Heart left ventricle (tissue), 16 donors: ENCODE measurements at places on chromosomes 11 and 22. TPM values are rescaled to one million over a fixed set of nuclear protein-coding genes. Genes with fewer than 3 reads are reported as not detected.

Gene CRYBA4
- not detected for polyA plus RNA-seq

DNA sequence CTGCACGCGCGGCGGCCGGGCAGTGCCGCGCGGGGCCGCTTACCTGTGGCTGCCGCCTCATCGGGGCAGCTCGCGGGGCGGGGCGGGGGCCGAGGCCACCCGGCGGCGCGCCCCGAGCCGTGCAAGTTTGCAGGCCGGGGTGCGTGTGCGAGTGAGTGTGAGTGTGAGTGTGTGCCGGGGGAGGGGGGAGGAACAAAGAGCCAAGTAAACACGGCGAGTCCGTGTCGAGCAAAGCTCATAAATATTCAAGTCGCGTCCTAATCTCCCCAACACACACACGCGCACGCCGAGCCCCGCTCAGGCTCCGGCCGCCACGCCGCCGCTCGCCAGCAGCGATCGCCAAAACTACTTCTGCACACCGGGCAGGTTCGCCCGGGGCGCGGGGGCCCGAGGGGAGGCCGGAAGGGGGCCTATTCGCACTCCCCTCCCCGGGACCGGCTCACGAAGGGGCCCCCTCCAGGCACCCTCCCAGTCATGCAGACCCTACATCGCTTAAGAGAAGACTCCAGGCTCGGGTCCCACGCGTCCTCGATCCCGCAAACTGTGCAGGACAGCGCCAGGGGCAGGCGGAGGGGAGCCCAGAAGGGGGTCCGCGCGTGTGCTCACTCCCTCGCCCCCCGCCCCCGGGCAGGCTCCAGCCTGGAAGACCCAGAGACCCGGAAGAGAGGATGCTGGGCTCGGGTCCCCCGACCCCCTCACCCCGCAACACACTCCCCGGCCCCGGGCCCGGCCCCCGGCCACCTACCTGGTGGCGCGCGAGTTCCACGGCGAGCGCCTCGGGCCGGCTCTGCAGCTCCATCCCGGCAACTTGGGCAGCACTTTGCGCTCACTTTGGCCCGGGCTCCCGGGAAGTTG, 827 bp downstream of the PHF21B start:
- H3K4me3 ChIP-seq = peak overlapping the region; percentile 66
- peaks cover 26% of the 10 kb centered on the region for H3K4me1 ChIP-seq
- no peak overlapping the region for H3K27ac ChIP-seq
- no peaks in the 10 kb centered on the region for H3K36me3 ChIP-seq
- no peak for DNase-seq
- peaks cover 42% of the 10 kb centered on the region for H3K27me3 ChIP-seq

Gene SYT12
- polyA plus RNA-seq = 0.82 TPM

GRCh38 chr22:49364398-49364797, 463.3 kb downstream of the BRD1 start:
- H3K27ac ChIP-seq = no peak overlapping the region
- H3K4me1 ChIP-seq = no peaks in the 10 kb centered on the region
- DNase-seq = no peak
- H3K27me3 ChIP-seq = peaks cover 10% of the 10 kb centered on the region
- H3K36me3 ChIP-seq = no peaks in the 10 kb centered on the region

GRCh38 chr11:77379253-77379652, 77.8 kb upstream of the GDPD4 start:
- H3K4me3 ChIP-seq = no peak overlapping the region
- no peaks in the 10 kb centered on the region for H3K27me3 ChIP-seq
- DNase-seq = no peak
- no peak overlapping the region for H3K27ac ChIP-seq
- H3K36me3 ChIP-seq = no peaks in the 10 kb centered on the region
- H3K4me1 ChIP-seq = no peaks in the 10 kb centered on the region

GRCh38 chr11:109426442-109427240, 4.7 kb downstream of the C11orf87 start:
- H3K27me3 ChIP-seq = peaks cover 20% of the 10 kb centered on the region
- no peak overlapping the region for H3K4me3 ChIP-seq
- no peak for DNase-seq
- H3K4me1 ChIP-seq = peaks cover 22% of the 10 kb centered on the region
- no peak overlapping the region for H3K27ac ChIP-seq

DNA sequence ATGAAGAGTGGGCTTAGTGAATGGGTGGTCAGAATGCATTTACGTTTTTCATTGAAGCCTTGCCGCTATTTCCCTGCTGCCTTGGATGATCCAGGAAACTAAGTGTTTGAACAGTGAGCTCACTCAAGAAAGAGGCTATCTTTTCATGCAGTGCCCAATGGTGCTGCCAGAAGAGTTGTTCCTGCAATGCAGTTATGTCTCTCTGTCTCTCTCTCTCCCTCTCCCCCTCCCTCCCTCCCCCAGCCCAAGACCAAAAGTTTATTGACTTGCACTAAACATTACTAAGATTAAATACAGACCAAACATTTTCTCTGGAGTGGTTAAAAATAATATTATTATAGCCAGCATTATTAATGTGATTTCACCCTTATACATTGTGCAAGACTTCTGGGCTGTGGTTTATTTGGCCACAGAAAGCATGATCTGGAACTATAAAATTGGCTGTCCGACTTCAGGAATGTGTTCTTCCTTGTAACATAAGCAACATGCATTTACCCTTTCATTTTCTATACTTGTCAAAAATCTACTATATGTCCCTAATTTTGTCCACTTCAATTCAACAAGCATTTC, 6.6 kb upstream of the FUT4 start:
- H3K36me3 ChIP-seq = no peaks in the 10 kb centered on the region
- H3K27ac ChIP-seq = no peak overlapping the region
- no peak for DNase-seq
- H3K27me3 ChIP-seq = no peaks in the 10 kb centered on the region
- no peak overlapping the region for H3K4me3 ChIP-seq

DNA sequence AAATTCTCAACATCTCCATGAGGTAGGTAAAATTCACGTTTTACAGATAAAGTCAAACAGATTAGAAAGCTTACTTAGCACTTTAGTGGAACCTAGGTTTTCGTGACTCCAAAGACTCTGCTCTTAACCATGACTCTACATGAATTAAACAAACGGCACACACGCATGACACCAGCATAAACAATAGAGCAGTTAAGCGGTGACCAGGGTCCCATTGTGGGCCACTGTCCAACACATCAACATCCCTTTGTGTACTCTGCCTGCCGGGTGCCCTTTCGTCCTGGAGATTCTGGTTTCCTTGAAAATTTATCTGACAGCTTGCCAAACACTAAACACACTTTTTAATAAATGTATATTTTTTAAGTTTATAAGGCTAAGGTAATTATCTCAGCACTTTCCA, 941.7 kb downstream of the OPCML start:
- H3K27ac ChIP-seq = no peak overlapping the region
- H3K27me3 ChIP-seq = no peaks in the 10 kb centered on the region
- no peak for DNase-seq
- H3K4me1 ChIP-seq = no peaks in the 10 kb centered on the region
- no peaks in the 10 kb centered on the region for H3K36me3 ChIP-seq

DNA sequence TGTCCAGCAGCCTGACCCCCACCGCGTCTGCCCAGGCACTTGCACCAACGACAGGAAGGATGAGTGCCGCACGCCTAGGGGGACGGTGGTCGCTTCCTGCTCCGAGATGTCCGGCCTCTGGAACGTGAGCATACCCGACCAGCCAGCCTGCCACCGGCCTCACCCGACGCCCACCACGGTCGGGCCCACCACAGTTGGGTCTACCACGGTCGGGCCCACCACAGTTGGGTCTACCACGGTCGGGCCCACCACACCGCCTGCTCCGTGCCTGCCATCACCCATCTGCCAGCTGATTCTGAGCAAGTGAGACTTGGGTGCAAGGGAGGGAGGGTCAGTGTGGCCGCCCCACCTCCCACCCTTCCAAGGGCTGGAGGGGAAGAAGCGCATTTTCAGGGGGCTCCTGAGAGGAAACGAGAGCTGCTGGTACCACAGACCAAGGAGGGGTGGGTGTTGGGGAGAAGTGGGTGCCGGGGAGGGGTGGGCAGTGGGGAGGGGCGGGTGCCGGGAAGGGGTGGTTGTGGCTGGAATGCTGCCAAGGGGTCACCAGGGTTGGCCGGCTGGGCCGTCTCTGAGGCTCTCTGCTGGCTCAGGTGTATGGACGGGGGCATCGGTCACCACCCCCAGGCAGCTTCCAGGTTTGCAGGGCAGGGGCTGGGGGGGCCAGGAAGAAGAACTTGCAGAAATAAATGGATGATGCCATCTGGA, 27.7 kb upstream of the MUC5B start:
- peaks cover 13% of the 10 kb centered on the region for H3K27me3 ChIP-seq
- DNase-seq = no peak
- H3K27ac ChIP-seq = no peak overlapping the region
- no peaks in the 10 kb centered on the region for H3K36me3 ChIP-seq
- H3K4me1 ChIP-seq = no peaks in the 10 kb centered on the region

GRCh38 chr11:17403980-17404759, 15.7 kb upstream of the KCNJ11 start:
- no peak overlapping the region for H3K4me3 ChIP-seq
- no peaks in the 10 kb centered on the region for H3K27me3 ChIP-seq
- H3K27ac ChIP-seq = no peak overlapping the region
- peaks cover 22% of the 10 kb centered on the region for H3K4me1 ChIP-seq
- no peaks in the 10 kb centered on the region for H3K36me3 ChIP-seq

GRCh38 chr11:104853276-104853675, 45.0 kb downstream of the CASP12 start:
- no peak for DNase-seq
- H3K4me3 ChIP-seq = no peak overlapping the region
- no peaks in the 10 kb centered on the region for H3K27me3 ChIP-seq
- H3K36me3 ChIP-seq = no peaks in the 10 kb centered on the region

GRCh38 chr22:38289583-38290082, 16.8 kb upstream of the TMEM184B start:
- H3K36me3 ChIP-seq = peaks cover 16% of the 10 kb centered on the region
- DNase-seq = no peak
- no peak overlapping the region for H3K4me3 ChIP-seq
- peaks cover 16% of the 10 kb centered on the region for H3K4me1 ChIP-seq

Gene OR51A2
- not detected for polyA plus RNA-seq

Gene ELFN2
- 0.01 TPM for polyA plus RNA-seq

DNA sequence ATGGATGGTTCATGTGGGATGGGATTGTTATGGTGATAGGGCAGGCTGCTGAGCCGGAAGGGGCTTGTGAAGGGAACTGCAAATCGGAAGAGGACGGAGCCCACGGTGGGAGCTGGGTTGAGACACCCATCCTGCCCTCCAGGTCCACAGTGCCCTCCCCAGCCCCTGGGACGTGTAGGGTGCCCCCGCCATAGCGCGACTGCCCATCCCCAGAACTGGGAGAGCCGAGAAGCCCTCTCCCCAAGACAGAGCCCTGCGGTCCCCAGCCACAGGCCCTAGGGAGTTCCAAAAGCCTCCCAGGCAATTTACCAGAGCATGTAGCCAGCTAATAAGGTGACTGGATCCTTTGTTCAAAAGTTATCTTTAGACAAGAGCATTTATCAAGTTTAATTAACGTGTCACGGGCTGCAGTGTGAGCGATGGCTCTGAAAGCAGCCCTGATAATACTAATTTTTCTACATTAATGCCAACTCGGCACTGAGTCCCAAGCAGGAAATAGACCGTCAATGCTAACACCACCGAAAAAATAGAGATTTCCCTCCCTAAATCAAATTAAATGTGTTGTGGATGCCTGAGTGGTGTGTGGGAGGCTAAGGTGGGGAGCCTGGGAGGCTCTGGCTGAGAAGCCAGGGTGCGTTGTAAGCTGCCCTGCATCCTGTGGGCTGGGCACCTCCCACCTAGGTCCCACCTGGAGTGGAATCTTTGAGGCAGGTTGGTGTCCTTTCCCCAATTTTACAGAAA, 76.8 kb upstream of the RTL6 start:
- DNase-seq = no peak
- no peak overlapping the region for H3K4me3 ChIP-seq
- H3K4me1 ChIP-seq = peaks cover 6% of the 10 kb centered on the region

DNA sequence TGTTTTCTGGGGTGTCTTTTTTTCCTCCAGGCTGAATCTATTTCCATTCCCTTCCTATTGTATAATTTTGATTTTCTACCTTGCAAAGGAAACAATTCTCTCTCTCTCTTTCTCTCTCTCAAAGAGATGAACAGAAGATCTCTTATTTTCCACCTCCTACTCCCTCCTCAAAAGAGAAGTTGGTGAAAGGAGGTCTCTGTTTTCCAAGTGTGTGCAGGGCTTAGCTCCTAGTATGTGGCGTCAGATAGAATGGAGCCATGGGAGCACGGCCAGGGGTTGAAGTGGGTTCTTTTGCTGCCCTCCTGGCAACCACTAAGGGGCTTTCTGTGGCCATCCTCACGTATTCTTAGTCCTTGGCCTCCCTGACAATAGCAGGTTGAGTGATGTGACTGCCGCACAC, 480 bp downstream of the TRIM34 start:
- H3K27ac ChIP-seq = no peak overlapping the region
- H3K4me1 ChIP-seq = peaks cover 9% of the 10 kb centered on the region
- no peak for DNase-seq
- H3K36me3 ChIP-seq = no peaks in the 10 kb centered on the region

DNA sequence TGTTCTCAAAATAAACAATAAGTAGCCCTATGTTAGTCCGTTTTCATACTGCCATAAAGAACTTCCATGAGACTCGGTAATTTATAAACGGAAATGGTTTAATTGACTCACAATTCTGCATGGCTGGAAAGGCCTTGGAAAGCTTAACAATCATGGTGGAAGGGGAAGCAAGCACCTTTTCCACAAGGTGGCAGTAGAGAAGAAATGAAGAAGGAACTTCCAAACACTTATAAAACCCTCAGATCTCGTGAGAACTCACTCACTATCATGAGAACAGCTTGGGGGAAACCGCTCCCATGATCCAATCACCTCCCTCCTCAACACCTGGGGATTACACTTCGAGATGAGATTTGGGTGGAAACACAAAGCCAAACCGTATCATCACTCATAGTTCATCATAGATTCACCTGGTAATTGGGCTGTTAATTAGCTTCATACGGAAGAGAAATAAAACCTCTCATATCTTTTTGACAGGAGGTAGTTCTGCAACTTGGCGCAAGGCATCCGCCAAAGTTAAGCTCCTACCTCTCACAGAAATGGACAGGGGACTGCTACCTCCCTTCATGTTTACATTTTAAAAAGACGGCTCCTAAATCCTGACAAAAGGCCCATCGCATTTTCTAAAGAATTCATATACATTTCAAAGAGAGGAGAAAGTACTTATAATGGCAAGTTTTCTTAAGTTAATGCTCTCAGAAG, 49.0 kb downstream of the MUC15 start:
- no peak overlapping the region for H3K27ac ChIP-seq
- H3K36me3 ChIP-seq = no peaks in the 10 kb centered on the region
- H3K27me3 ChIP-seq = no peaks in the 10 kb centered on the region
- no peak overlapping the region for H3K4me3 ChIP-seq

DNA sequence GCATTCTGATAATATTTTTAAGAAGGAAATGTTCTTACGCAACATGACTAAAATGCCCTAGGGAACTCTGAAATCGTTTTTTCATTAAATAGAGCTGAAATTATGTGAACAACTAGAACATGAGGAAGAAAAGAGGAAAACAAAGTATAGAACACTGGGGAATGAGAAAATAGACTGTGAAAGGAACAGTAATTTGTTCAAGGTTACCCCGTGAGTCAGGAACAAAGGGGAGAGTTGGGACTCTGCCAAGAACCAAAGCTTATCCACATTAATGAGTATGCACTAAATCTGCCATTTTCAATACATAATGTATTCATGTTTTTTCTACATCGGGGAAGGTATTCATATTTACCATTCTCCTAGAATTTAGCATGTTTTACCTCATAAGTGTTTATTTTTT, 961.8 kb upstream of the CCDC90B start:
- DNase-seq = no peak
- no peak overlapping the region for H3K4me3 ChIP-seq
- no peaks in the 10 kb centered on the region for H3K36me3 ChIP-seq
- no peaks in the 10 kb centered on the region for H3K27me3 ChIP-seq
